ENCODE measurements at places on chromosomes 4 and X.

DNA sequence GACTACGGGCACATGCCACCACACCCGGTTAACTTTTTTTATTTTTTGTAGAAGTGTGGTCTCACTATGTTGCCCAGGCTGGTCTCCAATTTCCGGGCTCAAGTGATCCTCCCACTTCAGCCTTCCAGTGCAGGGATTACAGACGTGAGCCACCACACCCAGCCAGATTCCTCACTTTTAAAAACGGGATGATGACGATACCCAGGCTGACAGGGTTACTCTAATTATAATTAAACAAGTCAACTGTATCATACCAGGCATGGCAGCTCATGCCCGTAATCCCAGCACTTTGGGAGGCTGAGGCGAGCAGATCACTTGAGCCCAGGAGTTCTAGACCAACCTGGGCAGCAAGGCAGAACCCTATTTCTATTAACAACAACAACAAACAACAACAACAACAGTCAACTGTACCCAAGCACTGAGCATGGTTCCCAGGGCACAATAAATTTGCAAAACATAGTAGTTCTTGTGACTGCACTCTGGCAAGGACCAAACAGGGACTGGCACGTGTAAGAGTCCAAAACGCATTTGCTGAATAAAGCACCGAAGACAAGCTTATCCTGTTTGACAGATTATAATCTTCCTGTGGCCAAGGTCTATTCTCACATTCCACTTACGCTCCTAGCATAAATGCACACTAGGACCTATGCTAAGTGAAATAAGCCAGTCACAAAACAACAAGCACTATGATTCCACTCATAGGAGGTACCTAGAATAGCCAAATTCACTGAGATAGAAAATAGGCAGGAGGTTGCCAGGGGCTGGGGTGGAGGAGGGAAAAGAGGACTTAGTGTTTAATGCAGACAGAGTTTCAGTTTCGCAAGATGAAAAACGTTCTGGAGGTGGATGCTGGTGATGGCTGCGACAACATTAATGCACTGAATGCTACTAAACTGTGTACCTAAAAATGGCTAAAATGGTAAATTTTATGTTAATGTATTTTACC lies 77.5 kb downstream of the IRF2 start:
- DNase-seq, result no peak

- DNase-seq, result no peak
Observed at GRCh38 chr4:174332741-174333493, 49.2 kb downstream of the CEP44 start.

DNA sequence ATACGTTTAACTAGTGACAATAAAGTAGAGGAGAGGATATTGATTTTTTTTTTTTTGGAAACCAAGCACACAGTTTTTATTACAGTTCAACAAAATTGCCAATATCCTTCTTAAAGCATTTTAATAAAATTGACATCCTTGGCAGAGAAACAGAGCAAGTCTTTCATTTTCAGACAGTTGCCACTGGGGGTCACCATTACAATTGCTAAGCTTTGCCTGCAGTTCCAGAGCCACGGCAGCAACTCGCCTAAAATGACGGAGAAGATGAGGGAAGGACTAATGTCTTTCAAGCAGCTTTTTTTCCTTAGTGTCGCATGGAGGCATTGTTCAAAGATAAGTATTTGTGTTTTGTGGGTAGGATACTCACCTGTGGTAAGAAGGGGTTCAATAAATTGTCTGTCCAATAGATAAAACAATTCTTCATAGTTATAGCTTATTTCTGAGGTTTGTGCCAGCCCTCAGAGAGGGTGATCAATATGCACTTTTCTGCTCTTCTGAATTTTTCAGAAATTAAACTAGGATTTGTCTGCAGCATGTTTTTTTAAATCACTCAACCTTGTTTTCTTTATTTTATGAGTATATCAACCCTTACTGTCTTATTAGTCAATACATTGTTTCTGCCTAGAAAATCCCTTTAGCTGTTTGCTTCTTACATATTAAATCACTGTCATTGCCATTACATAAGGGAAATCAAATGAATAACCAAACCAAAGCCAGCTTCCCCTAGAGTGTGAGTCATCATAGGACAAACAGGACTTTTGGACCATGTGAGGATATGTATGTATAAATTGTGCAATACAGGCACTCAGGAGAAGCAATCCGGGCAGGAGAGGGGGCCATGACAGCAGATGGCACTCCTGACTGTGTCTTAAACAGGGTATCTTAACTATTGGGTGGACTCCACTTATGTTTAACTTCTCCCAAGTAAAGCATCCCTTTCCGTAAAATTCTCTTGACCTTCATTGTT lies 508.1 kb upstream of the ARX start:
- DNase-seq, result no peak

DNA sequence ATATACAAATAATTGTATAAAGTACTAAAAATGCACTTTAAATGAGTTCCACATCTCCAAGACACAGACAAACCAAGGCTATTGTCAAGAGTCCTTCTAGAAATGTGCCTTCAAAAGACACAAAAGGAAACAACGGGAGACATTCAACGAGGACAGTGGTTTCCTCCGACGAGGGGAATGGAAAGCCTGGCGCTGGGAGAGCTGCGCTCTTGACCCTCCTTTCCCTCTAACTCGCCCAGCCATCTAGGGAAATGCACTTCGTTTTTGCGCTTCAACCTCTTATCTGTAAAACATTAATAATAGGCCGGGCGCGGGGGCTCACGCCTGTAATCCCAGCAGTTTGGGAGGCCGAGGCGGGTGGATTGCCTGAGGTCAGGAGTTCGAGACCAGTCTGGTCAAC lies 37.0 kb downstream of the ZFP42 start:
- no peak for DNase-seq

- DNase-seq, result no peak
Observed at GRCh38 chr4:115657991-115658650, 544.7 kb upstream of the NDST4 start.

- DNase-seq, result no peak
Observed at GRCh38 chr4:17589355-17589754, 12.4 kb downstream of the LAP3 start.

DNA sequence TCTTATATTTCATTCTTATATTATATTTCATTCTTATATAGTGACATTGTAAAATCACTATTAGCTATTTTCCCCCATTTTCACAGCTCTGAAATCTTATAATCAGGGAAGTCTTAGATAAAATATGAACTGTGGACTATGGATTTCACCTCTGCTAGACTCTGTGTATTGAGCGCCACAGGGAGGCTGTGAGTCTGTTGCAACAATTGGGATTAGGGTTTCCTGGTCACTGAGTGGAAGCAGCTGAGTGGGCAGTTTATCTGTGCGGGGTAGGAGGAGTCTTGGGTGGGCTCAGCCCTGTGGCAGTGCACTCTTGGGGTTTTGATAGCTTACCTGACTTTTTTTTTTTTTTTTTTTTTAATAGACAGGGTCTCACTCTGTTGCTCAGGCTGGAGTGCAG lies 249.5 kb downstream of the PTTG2 start:
- DNase-seq, result no peak

GRCh38 chr4:120071192-120071795 lies 4.6 kb upstream of the MAD2L1 start:
- DNase-seq, result no peak

DNA sequence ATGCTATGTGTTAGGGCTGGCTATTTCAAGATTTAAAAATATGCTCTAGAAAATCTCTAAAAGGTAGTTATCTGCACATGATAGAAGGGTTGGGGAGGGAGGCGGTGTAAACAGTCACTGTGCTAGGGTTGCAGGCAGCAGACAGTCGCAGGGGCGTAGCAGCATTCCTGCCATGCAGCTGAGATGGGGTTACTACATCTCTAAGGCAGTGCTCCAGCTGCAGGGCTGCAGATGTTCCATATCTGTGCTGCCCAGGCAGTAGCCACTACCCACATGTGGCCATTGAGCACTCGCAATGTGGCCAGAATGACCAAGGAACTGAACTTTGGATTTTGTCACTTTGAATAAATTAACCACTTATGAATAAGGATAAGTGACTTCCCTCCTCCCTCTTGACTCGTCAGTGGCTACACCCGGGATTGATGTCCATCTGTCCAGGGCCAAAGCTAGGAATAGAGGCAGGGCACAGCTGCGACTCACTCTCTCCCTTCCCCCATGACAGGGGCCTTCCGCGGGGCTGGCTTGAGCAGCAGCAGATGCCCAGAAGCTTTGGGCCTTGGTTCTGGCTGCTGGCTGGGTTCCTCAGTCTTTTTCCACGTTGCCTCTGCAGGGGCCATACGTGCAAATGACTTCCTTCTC lies 79.4 kb upstream of the CLDN34 start:
- no peak for DNase-seq

GRCh38 chrX:24657671-24658386 lies 10.7 kb upstream of the PCYT1B start:
- DNase-seq, result no peak

DNA sequence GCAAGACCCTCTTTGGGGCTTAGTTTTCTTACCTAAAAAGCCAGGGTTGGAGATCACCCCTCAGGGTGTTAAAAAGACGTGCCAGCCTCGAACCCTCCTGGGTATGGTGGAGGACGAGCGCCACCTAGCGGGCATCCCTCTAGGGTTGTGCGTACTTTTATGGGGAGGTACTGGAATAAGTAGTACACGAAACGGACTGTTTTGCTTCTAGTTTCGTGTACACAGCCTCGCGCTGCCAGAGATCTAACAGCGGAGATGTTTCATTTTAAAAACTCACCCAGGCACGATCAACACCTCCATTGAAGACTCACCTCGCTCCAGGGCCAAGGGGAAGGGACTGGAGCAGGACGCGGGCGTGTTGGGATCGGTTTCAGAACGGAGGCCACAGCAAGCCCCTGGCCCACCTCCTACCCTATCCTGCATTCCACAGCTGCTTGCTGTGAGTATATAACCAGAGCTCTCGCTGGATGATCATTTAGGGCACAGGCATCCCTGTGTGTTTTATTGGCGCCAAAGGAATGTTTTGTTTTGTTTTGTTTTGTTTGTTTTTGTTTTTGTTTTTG lies 4.8 kb upstream of the NKX3-2 start:
- peak; percentile 50 for DNase-seq

- DNase-seq, result no peak
Observed at GRCh38 chrX:40273356-40274050, 175.7 kb upstream of the BCOR start.

GRCh38 chrX:148204195-148204594 lies 223.1 kb downstream of the FMR1NB start:
- no peak for DNase-seq

DNA sequence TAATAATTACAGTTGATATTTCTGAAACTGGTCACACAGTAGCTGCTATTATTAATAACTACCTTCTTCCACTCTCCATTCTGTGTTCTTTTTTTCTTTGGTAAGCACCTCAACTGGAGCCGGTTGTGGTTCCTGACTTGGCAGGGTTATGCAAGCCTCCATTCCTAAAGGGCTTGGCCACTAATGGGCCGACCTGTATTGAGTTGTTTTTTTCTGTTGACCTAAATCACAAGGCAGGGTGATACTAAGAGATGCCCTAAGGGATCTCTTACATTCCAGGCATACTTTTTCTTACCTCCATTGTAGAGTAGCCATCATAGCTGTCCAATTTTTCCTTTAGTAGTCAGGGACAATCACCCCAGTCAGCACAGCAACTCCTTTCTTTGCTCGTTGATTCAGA lies 1295.8 kb upstream of the ADGRL3 start:
- DNase-seq, result no peak

DNA sequence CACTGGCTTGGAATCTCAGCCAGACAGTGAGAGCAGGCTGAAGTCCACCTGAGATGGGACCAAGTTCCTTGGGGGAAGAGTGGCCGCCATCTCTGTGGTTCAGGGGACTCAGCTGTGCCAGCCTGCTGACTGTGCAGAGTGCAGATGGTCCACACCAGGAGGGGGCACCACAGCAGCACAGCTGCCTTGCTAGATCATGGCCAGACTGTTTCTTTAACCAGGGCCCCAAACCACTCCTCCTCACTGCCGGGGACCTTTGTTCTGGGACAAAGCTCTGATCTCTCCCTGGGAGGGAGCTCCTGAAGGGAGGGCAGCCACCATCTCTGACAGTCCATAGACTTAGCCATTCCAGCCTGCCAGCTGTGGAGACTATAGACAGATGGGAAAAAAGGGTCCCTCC lies 2189.6 kb downstream of the PCDH7 start:
- no peak for DNase-seq

DNA sequence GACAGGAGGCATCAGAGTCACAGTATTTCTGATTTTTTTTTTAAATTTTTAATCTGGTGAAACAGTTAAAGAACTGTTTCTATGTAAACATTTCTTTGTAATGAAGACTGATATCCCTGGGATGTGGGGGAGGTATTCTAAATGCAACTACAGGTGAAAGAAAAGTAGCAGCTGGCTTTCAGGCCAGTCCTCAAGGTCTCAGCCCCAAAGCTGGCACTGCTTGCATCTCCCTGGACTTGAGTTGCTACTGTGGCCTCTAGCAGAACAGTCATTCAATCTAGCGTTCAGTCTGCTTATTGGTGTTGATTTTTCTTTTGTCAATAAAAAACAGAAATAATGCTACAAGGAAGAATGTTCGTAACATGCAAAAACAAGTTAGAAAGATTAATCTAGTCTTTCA lies 4.9 kb downstream of the MBNL3 start:
- DNase-seq, result no peak

DNA sequence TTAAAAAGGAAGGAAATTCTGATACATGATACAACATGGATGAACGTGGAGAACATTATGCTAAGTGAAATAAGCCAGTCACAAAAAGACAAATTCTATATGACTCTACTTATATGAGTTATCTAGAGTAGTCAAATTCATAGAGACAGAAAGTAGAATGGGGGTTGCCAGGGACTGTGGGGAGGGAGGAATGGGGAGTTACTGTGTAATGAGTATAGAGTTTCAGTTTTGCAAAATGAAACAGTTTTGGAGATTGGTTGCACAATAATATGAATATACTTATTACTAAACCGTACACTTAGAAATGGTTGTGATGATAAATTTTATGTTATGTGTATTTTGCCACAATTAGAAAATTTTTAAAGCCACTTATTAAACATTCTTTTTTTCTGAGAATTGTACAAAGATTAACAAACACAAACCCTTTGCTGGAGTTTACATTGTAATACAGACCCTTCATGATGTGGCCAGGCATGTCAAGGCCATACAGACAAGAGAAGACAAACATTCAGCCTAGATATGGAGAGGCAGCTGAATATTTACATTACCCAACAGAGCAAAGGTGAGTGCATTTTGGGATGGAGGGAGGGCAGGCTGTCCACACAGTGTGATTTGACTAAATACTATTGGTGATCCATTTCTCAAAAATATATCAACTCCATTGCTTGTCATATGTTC lies 21.2 kb upstream of the GPC3 start:
- no peak for DNase-seq
